ENCODE measurements at places on chromosomes 2 and 18.

- no peak for DNase-seq
Measured at GRCh38 chr2:189020179-189020578, 46.0 kb downstream of the COL3A1 start.

GRCh38 chr2:4300616-4301015, 597.2 kb downstream of the DCDC2C start:
- DNase-seq = no peak

GRCh38 chr2:8120506-8120860, 561.4 kb upstream of the ID2 start:
- no peak for DNase-seq

GRCh38 chr2:168090366-168091135, 156.8 kb downstream of the STK39 start:
- DNase-seq = no peak

DNA sequence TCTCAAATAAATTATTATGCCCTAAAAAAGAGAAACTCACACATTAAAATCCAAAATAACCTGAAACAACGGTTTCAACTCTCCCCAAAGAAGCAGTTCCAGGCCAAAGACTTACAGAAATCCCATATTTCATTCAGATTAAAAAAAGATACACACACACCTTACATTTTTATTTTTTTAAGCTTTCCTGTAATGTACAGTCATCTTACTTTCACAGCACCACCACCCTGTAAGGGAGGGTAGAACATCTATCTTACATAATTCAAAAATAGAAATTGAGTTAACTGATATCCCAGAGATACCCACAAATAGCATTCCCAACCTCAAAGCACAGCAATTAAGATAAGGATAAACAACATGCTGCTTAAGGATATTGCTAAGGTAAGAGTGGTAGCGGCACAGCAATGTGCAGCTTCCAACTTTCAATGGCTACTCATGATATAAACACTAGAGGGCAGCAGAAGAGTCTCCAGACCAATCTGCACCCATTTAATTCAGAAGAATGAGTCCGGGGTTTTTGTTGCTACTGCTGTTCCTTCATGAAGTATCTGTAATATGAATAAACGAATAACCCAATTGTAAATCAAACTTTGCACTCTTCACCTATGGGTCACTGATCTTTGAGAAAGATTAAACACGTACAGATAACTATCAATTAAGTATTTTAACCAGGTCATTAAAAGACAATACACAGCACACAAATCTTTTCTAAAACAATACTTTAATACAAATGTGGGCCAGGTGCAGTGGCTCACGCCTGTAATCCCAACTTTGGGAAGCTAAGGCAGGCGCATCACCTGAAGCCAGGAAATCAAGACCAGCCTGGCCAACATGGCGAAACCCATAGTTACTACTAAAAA, 11.3 kb downstream of the GFPT1 start:
- no peak for DNase-seq

DNA sequence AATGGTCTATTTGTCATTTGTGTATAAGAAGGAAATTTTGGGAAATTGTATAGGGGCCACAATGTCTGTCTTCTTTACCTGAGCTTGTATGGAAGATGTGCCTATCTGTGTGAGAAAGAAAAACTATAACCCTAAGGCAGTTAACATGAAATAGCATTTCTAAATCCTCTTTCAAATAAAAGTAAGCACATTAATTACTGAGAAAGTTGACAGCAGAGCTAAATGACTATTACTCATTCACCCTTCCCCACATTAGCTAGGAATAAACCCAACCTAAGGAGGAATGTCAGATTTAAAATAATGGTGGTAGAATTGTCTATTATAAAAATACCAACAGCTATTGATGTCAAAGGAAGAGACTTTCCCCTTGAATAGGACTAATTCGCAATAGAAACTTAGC, 56.2 kb downstream of the SLC38A11 start:
- DNase-seq = no peak

DNA sequence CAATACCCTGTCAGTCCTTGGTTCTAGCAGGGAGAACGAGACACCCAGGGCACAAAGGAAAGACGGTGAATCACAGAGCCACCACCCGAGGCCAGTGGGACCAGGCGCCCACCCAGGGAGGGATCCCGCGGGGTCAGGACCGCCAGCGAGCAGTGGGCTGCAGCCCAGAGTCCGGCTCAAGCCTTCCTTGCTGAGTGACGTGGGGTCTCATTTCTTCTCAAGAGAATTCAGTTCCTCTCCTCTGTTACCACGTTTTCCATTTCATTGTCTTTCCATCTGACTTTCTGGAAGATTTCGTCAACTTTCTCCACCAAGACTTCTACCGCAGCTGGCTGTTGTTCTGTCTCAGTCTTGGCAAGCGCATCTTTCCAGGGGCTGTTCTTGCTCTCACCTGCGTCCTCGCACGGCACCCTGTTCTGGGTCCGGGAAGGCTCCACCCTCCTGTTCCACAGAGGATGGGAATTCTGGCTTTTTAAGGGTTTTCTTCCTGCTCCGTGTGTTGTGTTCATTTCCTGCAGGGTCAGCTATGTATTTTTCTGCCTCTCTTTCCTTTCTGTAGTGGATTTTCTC, 248.6 kb downstream of the NDUFA10 start:
- DNase-seq = no peak
